ENCODE measurements at places on chromosomes 7 and 10.

GRCh38 chr7:29090836-29091601 is 55.3 kb downstream of the CPVL start:
- no peak for DNase-seq

DNA sequence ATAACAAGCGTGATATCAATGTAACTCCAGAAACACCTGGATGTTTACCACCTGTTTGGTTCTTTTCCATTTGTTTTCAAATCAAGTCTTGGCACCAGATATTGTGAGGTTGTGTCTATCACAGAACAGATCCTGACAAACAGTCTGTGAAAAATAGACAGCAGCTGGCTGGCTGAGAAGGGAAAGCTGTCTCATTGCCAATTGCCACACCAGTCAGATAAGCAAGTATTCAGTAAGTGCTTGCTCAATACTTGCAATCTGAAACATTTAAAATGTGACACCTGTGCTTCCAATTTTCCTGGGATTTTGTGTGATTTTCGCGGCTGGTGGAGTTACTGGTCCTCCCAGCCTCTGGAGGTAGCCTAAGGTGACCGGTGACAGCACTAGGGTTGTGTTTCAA is 147.9 kb upstream of the MYO3A start:
- DNase-seq, result no peak

GRCh38 chr10:51269821-51270220 is 195.5 kb downstream of the PRKG1 start:
- no peak for DNase-seq

- DNase-seq, result no peak
Observed at GRCh38 chr10:8637640-8638039, 583.2 kb downstream of the GATA3 start.

DNA sequence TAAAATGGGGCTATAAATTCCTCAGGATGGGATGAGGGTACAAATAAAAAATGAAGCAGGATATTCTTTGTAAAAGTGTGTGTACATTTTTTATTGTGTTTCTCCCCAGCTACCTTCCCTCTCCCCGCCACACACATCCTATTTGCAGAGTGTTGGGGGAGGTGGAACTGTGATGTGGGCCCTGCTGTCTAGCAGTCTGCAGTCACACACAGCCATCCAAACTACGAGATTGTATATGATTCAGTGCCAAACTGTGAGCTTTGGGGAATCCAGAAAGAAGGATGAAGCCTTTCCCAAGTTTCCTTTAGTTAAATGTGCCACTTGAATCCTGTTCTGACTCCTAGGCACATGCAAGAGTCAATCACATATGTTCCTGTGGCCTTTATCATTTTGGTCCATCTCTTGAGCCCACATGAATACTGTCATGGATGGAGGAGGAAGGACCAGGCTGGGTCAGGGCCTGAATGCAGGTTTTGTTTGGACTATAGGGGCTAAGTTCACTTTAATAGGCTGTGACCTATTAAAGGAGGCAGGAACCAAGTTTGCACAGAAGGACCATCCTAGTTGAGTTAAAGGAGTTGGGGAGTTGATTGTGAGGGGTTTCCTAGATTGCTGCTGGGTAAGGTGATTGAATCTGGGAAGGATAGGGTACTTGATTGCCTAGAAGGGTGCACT is 1.1 kb upstream of the SEMA4G start:
- DNase-seq, result no peak

DNA sequence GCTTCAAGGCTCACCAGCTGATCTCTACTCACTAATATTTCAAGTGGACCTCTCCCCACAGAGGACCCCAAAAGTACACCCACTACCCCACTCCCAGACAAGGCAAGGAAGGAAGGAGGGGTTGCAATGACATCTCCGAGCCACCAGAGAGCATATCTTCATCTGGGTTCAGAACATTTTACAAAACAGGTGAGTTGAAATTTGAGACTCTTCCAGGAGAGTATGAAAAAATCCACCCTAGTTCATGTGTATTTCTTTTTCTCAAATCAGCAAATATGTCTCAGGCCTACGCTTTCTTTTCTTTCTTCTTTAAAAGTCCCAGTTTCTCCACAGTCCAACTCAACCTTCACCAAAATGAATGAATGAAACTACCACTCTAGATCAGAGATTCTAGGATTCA is 61.9 kb downstream of the SGMS1 start:
- no peak for DNase-seq

- DNase-seq, result no peak
Observed at GRCh38 chr7:68760556-68760955, 837.7 kb upstream of the AUTS2 start.

DNA sequence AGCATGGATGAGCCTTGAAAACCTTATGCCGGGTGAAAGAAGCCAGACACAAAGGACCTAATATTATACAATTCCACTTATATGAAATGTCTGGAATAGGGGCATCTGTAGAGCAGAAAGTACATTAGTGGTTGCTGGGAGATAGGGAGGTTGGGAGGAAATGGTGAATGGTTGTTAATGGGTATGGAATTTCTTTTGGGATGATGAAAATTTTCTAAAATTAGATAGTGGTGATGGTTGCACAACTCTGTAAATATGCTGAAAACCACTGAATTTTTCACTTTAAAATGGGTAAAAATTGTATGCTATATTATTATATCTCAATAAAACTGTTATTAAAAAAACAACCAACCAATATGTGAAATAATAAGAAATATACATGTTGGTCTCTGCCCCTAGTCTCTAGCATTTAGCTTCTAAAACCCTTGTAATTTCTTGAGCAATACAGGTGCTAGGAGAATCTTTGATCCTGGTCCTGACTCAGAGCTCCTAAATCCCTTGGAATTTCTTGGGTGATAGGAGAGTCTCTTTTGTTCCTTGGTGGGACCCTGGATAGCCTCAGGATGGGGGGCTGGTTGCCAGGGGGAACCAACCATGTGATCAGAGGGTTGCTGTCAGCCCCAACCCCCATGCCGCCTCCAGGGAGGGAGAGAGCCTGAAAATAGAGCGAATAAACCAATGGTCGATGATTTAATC is 64.0 kb downstream of the TACR2 start:
- DNase-seq, result no peak

DNA sequence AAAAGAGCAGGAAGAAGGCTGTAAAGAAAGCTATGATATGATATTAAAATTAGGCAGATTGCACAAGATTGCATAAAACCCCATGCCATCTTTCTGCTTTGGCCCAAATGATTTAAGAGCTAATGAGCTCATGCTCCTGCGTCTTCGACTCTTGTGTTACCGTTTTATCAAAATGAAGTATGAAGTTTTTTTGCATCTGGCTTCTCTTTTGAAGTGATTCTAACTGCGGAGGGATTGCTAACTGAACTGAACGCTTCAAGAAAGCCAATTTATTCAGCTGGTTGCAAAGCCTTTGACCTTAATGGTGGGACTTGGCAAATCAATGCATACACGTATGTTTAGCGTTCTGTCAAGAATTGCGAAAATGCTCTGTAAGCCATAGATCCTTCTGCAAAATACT is 282.9 kb downstream of the TWIST1 start:
- DNase-seq, result no peak

DNA sequence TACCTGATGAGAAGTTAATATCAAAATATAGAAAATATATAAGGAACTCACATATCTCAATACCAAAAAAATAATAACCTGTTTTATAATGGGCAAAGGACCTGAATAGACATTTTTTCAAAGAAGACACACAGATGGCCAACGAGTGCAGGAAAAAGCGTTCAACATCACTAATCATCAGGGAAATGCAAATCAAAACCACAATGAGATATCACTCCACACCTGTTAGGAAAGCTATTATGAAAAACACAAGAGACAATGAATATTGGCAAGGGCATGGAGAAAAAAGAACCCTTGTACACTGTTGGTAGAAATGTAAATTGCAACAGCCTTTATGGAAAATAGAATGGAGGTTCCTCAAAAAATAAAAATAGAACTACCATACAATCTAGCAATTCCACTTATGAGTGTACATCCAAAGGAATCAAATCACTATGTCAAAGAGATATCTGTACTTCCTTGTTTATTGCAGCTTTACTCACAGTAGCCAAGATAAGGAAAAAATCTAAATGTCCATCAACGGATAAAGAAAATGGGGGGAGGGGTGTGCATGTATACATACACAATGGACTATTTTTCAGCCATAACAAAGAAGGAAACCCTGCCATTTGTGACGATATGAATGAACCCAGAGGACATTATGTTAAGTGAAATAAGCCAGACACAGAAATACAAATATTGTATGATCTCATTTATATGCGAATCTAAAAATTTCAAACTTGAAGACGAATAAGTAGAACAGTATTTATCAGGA is 3.6 kb upstream of the ALOX5 start:
- DNase-seq, result no peak

GRCh38 chr7:112193915-112194502 is 12.2 kb downstream of the DOCK4 start:
- no peak for DNase-seq

DNA sequence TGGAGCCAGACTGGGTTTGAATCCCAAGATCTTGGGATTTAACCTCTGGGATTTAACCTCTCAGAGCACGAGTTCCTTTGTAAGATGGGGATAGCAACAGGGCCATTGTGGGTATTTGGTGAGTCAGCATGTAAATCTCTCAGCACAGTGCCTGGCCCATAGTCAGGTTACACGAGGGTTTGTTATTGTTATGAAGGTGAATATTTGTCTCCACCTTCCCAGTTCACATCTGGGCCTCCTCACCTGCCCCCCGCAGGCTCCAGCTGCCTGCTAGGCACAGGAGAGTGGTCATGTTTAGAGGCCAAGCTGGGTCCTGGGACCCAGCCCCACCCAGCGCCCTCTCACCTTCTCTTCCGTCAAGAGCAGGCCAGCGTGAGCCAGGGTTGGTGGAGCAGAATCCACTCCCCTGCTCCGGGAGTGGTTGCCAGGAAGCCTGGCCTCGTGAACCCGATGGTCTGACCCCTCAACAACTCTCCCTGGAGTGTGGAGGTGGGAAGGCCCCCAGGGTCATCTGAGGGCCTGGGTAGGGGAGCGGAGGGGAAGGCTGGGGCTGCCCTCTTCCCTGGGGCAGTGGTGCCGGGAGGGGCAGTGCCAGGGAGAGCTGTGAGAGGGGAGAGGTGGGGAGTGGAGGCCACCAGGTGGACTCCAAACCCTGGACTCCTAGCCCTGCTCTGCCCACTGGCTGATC is 26.0 kb downstream of the FAM241B start:
- DNase-seq, result no peak

DNA sequence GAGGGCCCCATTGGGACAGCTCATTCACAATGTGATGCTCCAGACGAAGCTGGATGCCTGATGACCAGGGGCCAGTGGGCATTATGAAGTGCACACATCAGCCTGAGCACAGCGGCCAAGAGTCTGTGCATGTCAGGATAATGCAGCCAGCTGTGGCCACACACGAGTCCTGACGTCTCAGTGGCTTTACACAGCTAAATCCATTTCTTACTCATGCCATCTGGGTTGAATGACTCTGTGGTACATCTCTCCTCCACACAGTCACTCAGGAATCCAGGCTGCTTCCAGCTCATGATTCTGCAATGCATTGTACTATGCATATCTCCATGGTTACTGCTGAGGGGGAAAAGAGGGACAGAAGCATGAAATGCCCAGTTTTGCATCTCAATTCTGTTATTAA is 123.6 kb downstream of the PRLHR start:
- no peak for DNase-seq

- DNase-seq, result no peak
Observed at GRCh38 chr10:69742928-69743602, 58.6 kb upstream of the COL13A1 start.

- DNase-seq, result no peak
Observed at GRCh38 chr10:1048349-1048731, 579 bp downstream of the IDI1 start.

DNA sequence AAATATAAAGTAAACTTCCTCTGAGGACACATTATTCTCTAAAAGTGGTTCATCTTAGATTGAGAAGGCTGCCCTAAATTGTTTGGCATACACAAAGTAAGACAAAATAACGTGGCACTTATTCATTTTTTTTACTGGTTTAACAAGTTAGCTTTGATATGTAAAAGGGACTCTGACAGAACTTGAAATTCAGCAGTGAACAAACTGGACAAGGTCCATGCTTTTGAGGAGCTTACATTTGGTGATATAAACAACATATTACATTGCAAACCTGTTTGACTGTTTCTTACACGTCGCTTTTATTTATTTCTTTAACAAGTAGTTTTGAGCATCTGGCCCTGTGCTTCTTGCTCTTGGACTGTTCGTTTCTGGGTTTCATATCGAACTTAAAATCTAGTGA is 253.1 kb upstream of the POM121L12 start:
- DNase-seq, result no peak

GRCh38 chr10:37960591-37961137 is 15.8 kb downstream of the ZNF25 start:
- no peak for DNase-seq

GRCh38 chr7:45684910-45685618 is 110.9 kb downstream of the ADCY1 start:
- DNase-seq, result no peak

DNA sequence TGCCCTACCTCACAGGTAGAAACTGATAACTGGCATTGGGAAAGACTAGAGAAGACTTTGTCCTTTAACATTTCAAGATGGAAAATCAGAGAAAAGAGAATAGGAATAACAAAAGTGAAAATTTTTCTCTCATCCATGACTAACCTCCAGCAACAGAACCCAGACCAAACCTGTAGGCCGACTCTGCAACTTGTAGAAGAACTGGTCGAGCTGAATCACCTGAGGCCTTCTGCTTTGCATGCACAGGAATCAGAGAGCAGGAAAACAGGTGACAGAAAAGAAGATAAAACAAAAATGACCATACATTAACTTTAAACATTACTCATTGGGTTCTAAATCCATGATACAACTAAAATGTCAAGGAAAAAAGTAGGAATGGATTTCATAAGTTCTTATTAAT is 137.1 kb downstream of the SLC25A13 start:
- DNase-seq, result no peak

GRCh38 chr10:44186150-44186549 is 198.7 kb downstream of the CXCL12 start:
- no peak for DNase-seq

- peak; percentile 33 for DNase-seq
Observed at GRCh38 chr7:36285276-36285675, 104.4 kb upstream of the ANLN start.

DNA sequence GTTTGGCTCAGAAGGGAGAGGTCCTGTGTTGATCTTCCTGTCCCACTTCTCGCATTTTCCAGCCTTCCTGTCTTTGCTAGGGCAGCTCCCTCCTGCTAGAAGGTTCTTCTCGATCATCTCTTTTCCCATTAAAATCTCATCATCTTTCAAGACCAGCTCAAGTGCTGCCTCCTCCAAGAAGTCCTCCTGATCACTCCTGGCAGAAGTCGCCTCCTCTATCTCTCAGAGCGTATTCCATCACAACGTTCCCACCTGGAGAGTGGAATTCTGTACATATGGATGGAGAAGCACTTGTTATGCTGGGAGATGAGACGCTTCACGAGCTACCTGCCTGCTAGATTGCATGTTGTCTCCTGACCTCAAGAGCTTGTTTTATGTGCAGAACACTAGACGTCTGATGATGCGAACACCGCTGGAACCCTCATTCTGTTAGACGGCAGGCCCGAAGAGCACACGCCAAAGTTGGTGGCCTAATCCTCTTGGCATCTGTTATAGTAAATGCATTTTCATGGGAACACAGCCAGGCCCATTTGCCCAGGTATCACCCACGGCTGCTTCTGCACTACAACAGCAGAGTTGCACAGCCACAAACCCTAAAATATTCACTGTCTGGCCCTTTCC is 68.0 kb upstream of the INSIG1 start:
- no peak for DNase-seq

- no peak for DNase-seq
Observed at GRCh38 chr10:98418665-98419468, 3.9 kb upstream of the PYROXD2 start.

- DNase-seq, result no peak
Observed at GRCh38 chr7:22179442-22179879, 177.5 kb downstream of the RAPGEF5 start.
